ENCODE measurements at places on chromosomes 13 and 19. TPM values are rescaled to one million over a fixed set of nuclear protein-coding genes. Genes with fewer than 3 reads are reported as not detected.
A peak's percentile ranks its signal among the peaks of the same experiment; 100 is the strongest.

SCEL gene
- 0.16 TPM for total RNA-seq

ZNF677 gene
- not detected for total RNA-seq

ZNF780B gene
- total RNA-seq, result 19.0 TPM

PGLYRP1 gene
- not detected for total RNA-seq

DCT gene
- not detected for total RNA-seq

DNA sequence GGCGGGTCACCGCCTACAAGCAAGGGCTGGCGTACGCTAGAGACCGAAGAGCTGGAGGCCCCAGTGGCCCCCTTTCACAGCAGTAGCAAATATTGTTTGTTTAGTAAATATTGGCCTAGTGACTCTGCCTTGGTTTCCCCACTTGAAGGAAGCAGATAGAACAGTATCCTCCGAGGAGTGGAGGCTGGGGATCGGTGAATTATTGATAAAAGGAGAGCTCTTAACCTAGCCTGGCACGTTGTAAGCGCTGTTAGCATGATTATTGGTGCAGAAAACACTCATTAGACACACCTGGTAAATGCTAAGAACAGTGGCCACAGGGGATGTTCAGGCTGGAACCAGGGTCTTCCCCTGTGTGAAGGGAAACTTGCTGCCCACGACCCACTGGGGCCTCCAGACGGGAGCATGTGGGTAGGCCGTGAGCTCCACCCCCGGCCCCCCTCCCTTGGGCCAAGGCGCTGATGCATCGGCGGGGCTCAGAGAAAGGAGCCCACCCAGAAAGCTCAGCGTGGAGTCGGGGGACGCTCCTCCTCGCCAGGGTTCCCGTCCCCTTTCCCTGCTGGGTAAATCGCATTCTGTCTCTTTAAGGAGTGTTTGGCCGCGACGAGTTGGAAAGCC, 2.3 kb downstream of the IER2 start:
- H3K4me3 ChIP-seq, result peak overlapping the region; percentile 99
- peaks cover 21% of the 10 kb centered on the region for H3K4me1 ChIP-seq
- no peaks in the 10 kb centered on the region for H3K27me3 ChIP-seq
- peak overlapping the region; percentile 95 for H3K27ac ChIP-seq

- H3K4me1 ChIP-seq, result peaks cover 37% of the 10 kb centered on the region
- H3K4me3 ChIP-seq, result peak overlapping the region; percentile 33
- H3K27ac ChIP-seq, result peak overlapping the region; percentile 83
- H3K36me3 ChIP-seq, result no peaks in the 10 kb centered on the region
- H3K27me3 ChIP-seq, result no peaks in the 10 kb centered on the region
- DNase-seq, result peak; percentile 52
Observed at GRCh38 chr19:35206379-35206778, 22.2 kb downstream of the FAM187B start.

DNA sequence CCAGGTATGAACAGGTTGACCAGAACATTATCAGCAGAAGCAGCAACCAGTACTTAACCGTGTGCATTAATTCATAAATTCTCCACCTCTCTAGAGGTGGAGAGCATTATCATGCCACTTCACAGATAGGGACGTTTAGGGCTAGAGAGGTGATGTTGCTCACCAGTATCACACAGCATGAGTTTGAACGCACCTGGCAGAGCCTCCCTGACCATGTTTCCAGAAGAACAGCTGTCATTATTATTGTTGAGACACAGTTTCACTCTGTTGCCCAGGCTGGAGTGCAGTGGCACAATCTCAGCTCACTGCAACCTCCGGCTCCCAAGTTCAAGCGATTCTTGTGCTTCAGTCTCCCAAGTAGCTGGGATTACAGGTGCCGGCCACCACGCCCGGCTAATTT, 6.8 kb downstream of the KANK2 start:
- DNase-seq, result no peak
- H3K4me1 ChIP-seq, result peaks cover 26% of the 10 kb centered on the region
- no peaks in the 10 kb centered on the region for H3K27me3 ChIP-seq
- H3K4me3 ChIP-seq, result no peak overlapping the region
- no peak overlapping the region for H3K27ac ChIP-seq
- no peaks in the 10 kb centered on the region for H3K36me3 ChIP-seq

DNA sequence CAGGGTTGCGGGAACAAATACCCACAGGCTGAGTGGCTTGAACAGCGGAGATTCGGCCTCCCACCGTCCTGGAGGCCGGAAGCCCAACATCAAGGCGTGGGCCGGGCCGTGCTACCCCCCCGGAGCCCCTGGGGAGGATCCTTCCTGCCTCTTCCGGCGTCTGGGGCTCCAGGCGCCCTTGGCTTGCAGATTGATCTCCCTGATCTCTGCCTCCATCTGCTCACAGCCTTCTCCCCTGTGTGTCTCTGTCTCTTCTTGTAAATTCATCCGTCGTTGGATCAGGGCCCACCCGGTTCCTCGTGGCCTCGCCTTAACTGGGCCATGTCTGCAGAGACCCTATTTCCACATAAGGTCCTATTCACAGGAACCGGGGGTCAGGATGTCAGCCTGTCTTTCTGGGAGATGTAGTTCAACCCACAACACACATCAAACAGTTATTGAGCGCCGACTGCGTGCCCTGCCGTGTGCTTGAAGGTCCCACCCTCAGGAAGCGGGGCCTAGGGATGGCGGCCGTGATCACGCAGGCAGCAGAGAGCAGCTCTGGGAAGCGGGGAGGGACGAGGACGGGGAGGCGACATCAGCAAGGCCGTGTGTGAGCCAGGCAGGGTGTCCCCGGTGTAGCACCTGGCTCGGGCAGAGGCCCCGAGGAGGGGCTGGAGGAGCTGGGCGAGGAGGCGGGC, 21.3 kb downstream of the HCN2 start:
- H3K27ac ChIP-seq, result peak overlapping the region; percentile 73
- H3K36me3 ChIP-seq, result no peaks in the 10 kb centered on the region
- DNase-seq, result no peak
- no peak overlapping the region for H3K4me3 ChIP-seq
- no peaks in the 10 kb centered on the region for H3K27me3 ChIP-seq

GRCh38 chr19:10876459-10877240, 5.3 kb downstream of the CARM1 start:
- DNase-seq, result peak; percentile 79
- H3K4me1 ChIP-seq, result peaks cover 57% of the 10 kb centered on the region
- H3K4me3 ChIP-seq, result peak overlapping the region; percentile 60

DNA sequence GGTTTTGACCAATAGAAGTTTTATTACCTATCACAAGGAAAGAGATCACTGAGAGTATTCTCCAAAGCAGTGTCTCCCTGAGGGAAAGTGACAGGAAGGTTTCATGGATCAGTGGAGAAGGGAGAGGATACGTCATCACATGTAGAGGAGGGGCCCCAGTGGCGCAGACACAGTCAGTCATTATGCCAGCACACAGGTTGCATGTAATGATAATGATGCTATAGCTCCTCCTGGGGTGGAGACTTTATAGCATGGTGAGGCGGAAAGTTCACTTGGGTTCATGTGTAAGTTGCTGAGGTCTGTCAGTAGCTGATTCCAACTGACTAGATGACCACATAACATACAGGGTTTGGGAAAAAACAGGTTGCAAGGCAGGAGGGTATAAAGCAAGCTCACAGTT, 88.8 kb downstream of the FNDC3A start:
- no peaks in the 10 kb centered on the region for H3K27me3 ChIP-seq
- H3K4me1 ChIP-seq, result no peaks in the 10 kb centered on the region
- no peak for DNase-seq
- H3K4me3 ChIP-seq, result no peak overlapping the region

DNA sequence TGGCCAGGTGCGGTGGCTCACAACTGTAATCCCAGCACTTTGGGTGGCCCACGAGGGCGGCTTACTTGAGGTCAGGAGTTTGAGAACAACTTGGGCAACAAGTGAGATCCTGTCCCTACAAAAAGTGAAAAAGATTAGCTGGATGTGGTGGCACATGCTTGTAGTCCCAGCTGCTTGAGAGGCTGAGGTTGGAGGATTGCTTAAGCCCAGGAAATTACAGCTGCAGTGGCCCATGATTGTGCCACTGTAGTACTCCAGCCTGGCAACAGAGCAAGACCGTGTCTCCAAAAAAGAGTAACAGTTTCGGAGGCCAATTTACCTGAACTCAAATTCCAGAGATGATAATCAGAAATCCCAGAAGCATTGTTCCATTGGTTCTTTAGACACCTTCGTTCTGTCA, 4.4 kb downstream of the ZNF473 start:
- H3K4me1 ChIP-seq, result peaks cover 10% of the 10 kb centered on the region
- no peaks in the 10 kb centered on the region for H3K27me3 ChIP-seq
- no peak for DNase-seq
- H3K27ac ChIP-seq, result no peak overlapping the region
- H3K4me3 ChIP-seq, result no peak overlapping the region

- no peaks in the 10 kb centered on the region for H3K36me3 ChIP-seq
- DNase-seq, result no peak
- no peaks in the 10 kb centered on the region for H3K4me1 ChIP-seq
- no peak overlapping the region for H3K4me3 ChIP-seq
- H3K27ac ChIP-seq, result no peak overlapping the region
Observed at GRCh38 chr19:57665261-57665806, 3.4 kb upstream of the ZSCAN4 start.

DNA sequence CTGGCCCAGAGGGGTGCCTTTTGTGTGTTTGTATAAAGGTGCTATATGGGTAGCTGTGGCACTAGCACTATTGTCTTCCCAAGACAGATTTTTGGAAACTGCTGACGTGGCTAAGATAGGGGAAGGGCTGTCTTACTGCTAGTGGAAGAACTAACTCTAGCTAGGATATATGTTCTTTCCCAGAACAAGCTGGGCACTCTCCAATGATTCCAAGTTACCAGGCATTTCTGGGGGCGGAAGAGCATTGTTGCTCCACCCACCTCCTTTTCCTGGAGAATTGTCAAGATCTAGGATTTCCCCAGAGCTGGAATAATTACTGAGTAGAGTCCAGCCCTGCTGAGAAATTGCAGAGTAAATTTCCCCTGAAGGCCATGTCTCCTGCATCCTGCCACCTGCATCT, 408.3 kb downstream of the KLF5 start:
- H3K4me3 ChIP-seq, result no peak overlapping the region
- no peak for DNase-seq
- H3K4me1 ChIP-seq, result no peaks in the 10 kb centered on the region

- H3K4me3 ChIP-seq, result no peak within 1 kb of the TSS
- no peak within 1 kb of the TSS for H3K27ac ChIP-seq
- no peaks in the 10 kb centered on the region for H3K27me3 ChIP-seq
- no peaks in the 10 kb centered on the region for H3K4me1 ChIP-seq
Observed at GRCh38 chr13:45615501-45616101, at the start of gene ERICH6B. TSS of gene ERICH6B (minus strand) at chr13:45615739. CDS start at chr13:45597005, 18,734 bp downstream.

DNA sequence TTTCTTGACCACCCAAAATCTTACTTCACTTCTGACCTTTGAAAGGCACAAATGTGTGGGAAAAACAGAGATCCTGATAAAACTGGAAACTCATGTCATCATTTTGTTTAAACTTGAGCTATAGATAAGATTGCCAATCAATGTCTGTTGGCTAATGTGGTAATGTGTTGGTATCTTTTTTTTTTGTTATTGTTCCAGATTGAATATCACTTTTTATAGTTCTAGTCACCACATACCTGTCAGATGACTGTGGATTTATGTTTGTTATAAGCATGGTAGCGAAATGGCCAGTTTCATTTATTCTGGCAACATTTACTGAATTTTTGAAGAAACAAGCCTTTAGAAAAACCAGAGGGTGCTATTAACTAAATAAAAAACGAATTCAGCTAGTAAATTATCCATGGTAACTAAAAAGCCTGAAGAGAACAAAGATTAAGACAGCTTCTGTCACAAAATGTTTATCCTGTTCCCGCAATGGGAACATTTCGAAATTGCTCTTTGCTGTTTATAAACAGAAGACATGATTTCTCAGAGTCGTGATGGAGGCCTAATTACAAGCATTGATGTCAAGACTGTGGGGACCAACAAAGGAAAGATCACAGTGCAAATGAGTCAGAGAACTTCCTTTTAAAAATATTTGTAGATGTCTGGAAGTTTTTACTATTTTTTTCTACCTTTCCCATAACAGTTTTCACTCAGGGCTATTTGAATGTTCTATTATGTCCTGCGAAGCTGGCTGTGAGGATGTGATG, 82.9 kb upstream of the POSTN start:
- H3K4me3 ChIP-seq, result no peak overlapping the region
- no peaks in the 10 kb centered on the region for H3K4me1 ChIP-seq
- no peaks in the 10 kb centered on the region for H3K27me3 ChIP-seq
- H3K27ac ChIP-seq, result no peak overlapping the region

DNA sequence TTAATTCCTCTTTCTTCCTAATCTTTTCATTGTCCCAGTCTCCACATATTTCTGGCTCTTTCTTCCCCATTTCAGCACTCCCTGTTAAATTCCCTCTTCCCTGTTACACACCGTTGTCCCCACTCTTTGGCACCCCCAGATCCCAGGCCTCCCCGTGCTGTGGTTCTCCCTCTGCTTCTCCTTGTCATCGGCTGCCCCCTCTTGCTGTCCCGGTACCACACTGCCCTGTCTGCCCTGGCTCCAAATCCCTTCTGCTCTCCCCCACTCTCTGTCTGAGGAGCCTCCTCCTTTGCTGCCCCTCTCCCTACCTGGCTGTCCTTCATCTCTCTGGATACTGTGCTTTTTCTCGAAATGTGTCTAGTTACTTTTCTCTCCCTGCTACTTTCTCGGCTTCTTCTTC, 983 bp downstream of the ZNF415 start:
- no peak overlapping the region for H3K4me3 ChIP-seq
- H3K36me3 ChIP-seq, result no peaks in the 10 kb centered on the region
- H3K27me3 ChIP-seq, result no peaks in the 10 kb centered on the region
- H3K4me1 ChIP-seq, result no peaks in the 10 kb centered on the region
- no peak for DNase-seq
- H3K27ac ChIP-seq, result no peak overlapping the region

- H3K4me1 ChIP-seq, result no peaks in the 10 kb centered on the region
- H3K36me3 ChIP-seq, result peaks cover 5% of the 10 kb centered on the region
- 0 out of 2 replicates have a peak overlapping the region, but pooled peaks have one; percentile 2 for H3K27ac ChIP-seq
- H3K4me3 ChIP-seq, result no peak overlapping the region
Observed at GRCh38 chr13:32783067-32783466, 196.8 kb downstream of the PDS5B start.

- no peak overlapping the region for H3K4me3 ChIP-seq
- H3K36me3 ChIP-seq, result no peaks in the 10 kb centered on the region
- DNase-seq, result no peak
Observed at GRCh38 chr13:109088624-109088917, 459.2 kb downstream of the MYO16 start.

GRCh38 chr19:41437944-41438574, 1.7 kb downstream of the DMAC2 start:
- peaks cover 2% of the 10 kb centered on the region for H3K36me3 ChIP-seq
- no peaks in the 10 kb centered on the region for H3K4me1 ChIP-seq
- no peak overlapping the region for H3K4me3 ChIP-seq
- no peak overlapping the region for H3K27ac ChIP-seq
- H3K27me3 ChIP-seq, result no peaks in the 10 kb centered on the region

Measured in GM12878 (cell line).